ENCODE measurements at places on chromosomes 2 and 18.

DNA sequence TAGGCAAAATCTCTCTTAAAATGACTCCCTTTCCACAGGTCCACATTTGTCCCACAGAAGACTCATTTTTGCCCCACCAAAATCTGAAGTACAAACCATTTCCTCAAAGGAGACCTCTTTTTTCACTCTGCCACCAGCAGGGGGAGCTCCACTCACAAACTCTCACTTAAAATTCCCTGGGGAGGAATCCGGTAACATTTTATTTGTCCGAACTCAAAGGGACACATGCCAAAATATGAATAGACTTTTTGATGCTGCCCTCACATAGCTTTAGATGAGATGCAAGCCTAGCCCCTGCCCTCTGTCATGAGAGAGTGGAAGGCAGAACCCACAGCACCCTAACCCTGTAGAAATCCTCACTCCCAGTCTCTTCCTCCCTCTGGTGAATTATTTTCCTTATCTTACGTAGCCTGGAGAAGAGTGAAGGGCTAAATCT lies 57.1 kb downstream of the RMDN2 start:
- peak; percentile 72 for DNase-seq

- no peak for DNase-seq
Measured at GRCh38 chr2:96950381-96951124, 35.8 kb downstream of the FAM178B start.

DNA sequence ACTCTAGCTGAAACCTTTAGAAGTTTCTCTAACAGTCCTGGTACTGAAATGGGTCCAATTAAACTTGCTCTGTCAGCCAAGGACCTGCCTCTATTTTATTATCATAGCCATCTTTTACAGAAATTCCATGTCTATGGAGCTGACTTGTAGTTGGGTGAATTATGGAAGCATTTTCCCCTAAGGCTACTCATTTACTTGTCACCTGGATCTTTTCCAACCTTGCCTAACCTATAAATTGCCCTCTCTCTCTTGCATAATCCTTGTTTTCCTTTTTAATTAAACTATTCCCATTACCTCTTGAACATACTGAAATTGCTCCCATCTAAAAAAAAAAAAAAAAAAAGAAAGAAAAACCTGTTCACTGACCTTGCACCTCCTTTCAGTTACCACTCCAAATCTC lies 74.6 kb upstream of the DOK6 start:
- DNase-seq = no peak

DNA sequence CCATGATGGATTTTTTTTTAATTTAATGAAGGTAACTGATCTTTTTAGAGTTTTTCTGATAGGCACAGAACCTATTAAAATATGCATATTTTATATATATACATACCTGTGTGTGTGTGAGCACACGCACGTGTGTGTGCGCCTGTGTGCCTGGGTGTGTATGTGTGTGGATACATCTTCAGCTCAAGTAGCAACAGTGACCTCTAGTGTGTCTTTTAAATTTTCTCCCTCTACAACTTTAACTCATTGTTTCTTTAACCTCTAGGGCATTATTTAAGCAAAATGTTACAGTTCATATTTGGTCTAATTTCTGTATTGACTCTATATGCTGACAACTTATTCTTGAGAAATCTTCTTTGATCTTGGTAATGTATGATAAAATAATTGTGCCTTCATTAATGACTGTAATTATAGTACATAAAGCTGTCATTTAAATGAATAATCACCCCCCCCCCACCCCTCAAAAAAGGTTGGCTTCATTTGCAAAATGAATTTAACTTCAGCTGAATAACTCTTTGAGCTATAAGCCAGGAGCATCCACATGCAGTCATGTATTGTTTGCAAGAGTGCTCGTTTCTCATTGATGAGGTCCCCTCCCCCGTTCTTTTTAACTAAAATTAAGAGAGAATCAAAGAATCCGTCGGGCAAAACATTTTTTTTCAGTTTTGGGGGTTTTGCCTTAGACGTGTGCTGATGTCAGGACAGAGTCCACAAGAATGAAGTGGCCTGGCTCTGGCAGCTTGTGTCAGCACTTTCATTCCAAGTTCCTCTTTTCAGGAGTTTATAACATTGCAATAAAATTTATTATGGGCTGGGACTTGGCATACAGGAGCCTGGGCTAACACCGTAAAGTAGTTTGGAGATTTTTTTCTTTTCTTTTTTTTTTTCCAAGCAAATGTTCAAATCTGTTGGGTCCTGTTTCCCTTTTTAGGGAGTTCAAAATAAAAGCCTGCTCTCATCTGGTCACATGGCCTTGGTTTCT lies 80.0 kb downstream of the ETAA1 start:
- DNase-seq = no peak

DNA sequence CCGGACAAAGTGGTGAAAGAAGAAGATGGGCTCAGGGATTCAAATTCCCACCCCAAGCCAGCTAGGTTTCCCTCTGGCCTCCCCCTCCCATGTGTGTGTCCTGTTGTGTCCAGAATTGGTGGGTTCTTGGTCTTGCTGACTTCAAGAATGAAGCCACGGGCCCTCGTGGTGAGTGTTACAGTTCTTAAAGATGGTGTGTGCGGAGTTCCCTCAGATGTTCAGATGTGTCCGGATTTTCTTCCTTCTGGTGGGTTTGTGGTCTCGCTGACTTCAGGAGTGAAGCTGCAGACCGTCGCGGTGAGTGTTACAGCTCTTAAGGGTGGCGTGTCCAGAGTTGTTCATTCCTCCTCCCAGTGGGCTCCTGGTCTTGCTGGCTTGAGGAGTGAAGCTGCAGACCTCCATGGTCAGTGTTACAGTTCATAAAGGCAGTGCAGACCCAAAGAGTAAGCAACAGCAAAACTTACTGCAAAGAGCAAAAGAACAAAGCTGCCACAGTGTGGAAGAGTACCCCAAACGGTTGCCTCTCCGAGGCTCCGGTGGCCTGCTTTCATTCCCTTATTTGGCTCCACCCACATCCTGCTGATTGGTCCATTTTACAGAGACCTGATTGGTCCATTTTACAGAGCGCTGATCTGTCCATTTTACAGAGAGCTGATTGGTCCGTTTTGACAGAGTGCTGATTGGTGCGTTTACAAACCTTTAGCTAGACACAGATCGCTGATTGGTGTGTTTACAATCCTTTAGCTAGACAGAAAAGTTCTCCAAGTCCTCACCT lies 37.7 kb upstream of the KLF11 start:
- DNase-seq = no peak

GRCh38 chr2:85257970-85258605 lies 69.7 kb downstream of the TGOLN2 start:
- DNase-seq = no peak

DNA sequence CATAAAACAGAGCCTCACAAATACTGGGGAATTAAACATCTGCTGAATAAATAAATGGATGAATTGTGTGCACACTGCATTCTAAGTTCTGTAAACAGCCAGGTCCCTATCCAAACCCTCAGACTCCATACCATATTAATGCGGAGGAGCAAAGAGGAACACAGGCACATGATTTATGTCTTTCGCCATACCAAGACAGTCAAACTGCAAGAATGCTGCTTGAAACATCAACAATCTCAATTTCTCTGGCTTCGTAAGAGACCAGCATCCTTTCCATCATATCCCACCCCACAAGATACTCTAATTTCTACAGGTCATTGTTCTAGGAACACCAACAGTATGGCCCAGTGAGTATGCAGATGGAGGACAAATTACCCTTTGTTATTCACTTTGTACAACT lies 15.0 kb downstream of the KANSL3 start:
- DNase-seq = no peak

DNA sequence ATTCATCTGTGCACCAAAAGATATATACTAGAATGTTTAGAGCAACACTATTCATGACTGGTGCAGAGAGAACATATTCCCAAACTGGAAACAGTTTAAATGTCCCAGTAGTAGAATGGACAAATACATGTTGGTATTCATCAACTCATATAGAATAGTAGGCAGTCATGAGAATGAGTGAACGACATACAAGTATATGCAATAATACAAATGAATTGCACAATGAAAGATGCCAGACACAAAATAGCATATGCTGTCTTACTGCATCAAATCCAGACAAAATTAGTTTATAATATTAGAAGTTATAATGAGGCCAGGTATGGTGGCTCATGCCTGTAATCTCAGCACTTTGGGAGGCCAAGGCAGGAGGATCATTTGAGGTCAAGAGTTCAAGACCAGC lies 8.3 kb upstream of the PRKAG3 start:
- no peak for DNase-seq

- DNase-seq = no peak
Measured at GRCh38 chr2:145350011-145350410, 830.1 kb upstream of the ZEB2 start.

DNA sequence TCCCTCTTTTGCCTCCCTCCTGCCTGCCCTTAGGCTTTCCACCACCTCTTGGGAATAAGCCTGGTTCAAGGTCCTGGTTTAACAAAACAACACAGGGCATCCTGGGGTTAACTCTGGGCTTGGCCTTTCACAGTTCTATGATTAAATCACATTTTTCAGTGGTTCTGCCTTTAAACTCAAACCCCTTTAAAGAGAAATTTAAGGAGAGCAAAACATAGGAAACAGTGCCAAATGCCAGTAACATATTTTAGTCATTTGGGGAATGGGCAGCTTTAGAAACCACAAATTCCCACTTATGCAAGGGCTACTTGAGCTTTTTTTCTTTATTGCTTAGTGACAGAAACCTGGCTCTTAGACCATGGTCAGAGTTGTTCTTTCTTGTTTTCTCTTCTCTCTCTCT lies 112.2 kb upstream of the FZD5 start:
- DNase-seq = no peak

DNA sequence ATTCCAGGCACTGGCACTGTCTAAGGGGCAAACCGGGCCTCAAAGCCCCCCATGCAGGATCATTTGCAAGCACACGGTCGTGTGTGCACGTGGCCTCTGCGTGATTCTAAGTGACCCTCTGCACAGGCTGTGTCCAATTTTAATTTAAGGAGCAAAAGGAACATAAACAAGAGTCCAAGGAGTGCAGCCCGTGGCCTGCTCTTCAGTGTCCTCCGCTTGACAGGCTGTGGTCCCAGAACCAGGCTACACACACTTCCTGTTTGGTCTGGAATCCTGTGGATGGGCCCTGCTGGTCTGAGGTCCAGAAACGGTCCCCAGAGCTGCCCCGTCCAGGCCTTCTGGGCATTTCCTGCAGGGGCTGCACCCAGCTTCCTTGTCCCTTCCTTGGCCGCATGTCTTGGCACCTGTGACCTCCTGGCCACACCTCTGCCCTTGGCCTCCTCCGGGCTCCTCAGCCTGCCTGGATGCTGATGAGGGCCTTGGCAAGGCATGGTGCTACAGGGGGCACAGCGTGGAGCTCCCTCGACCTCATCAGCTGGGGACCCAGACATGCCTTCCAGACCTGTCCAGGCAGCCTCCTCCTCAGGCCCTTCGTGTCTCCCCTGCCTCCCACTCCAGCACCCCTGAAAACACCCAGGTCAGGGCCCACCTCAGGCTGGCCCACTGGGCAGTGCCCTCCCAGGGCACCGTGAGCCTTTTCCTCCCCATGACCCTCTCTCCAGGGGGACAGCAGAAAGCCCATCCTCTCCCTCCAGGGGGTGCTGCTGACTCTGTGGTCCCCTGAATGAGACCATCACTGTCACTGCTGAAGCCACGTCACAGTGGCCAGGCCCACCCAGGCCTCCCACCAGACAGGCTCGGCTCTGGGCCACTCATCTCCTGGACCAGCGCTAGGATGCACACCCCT lies 136.4 kb upstream of the GPC1 start:
- DNase-seq = no peak

GRCh38 chr2:155070489-155070888 lies 372.0 kb downstream of the KCNJ3 start:
- DNase-seq = no peak

GRCh38 chr2:69416147-69416546 lies 21.1 kb downstream of the NFU1 start:
- no peak for DNase-seq

GRCh38 chr2:221200184-221200839 lies 371.8 kb downstream of the EPHA4 start:
- no peak for DNase-seq

DNA sequence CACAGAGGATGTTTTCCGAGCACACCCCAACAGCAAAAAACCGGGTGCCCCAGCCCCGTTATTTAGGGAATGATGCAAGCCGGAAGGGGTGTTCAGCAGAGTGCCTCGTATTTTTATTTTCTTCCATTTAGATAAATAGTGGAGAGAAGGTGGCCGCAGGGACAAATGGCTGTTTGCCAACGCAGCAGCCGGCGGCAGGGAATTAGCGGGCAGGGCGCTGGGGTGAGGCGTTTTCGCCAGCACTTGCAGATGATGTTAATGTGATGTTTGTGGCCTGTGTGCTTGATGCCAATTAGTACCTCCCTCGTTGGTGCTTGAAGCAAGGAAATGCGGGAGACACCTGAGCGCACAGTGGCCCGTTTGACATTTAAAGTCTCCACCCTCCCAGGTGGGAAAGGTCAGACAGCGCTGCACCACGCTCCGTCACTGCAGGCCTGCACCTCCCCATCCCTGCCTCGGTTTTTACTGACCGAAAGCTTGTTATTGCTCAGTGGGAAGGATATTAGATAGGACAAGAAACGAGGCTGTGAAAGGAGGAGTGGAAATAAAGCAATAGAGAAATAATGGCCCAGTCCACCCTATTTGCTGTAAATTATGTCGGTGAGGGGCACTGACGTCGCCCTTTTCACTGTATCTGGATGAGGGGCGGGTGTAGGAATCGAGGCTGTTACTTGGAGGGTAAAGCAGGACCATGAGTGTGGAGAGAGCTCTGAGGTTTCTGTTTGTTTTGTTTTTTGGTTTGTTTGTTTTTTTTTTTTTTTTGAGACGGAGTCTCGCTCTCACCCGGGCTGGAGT lies 39.1 kb downstream of the NFATC1 start:
- no peak for DNase-seq

DNA sequence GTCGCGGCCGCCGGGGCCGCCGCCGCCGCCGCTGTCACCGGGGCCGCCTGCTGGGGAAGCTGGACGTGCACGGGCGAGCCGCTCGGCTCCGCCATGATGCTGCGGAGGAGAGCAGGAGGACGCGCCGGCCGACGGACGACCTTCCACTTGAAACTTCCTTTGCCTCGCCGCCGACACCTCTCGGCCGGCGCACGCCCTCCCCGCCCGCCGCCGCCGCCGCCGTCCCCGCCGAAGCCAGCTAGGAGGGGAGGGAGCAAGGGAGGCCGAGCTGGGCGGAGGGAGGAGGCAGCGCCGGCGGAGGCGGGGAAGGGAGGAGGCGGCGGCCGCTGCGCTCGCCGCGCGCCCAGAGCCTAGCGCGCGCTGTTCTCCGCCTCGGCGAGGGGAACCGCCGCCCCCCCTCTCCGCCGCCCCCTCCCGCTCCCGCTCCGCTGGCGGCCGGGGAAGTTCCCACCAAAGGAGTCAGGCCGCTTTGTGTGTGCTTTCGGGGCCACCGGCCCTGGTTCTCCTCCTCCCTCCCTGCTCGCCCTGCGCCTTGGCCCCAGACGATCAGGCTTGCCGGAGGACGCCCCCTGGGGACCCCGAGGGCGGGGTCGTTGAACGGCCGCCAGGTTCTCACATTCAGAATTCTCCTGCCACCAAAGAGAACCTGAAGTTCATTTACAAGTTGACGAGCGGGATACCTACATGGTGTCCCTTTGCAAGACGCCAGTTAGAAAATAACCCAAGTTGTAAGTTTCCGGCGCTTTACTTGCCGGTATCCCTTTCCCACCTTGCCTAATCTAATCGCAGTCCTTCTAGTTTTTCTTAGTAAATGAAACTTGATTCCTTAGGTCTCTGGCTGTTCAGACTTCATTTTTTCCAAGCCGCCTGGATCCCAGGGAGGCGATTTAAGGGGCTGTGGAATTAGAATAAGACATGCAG lies at the start of gene STK39:
STK39 (minus strand) TSS at position 255 of the 921 bp plus-strand sequence; CDS start at position 95, 160 bp downstream.
- DNase-seq = peak; percentile 70

- no peak for DNase-seq
Measured at GRCh38 chr2:55720417-55720816, 26.8 kb upstream of the PNPT1 start.
